ENCODE measurements at places on chromosomes 3 and 15. TPM values are rescaled to one million over a fixed set of nuclear protein-coding genes. Genes with fewer than 3 reads are reported as not detected.

Gene IL16
- 0.65 TPM for total RNA-seq

Gene TMEM207
- not detected for total RNA-seq

Gene KIF7
- 13.3 TPM for total RNA-seq

Gene PLA2G4F
- total RNA-seq, result 1.2 TPM

Gene GOLGA6D
- not detected for total RNA-seq

Gene SLC28A1
- 0.70 TPM for total RNA-seq

Gene SLCO3A1
- 50.0 TPM for total RNA-seq

Gene FAH
- 53.9 TPM for total RNA-seq

Gene KLF15
- total RNA-seq, result 0.65 TPM

Gene RETNLB
- total RNA-seq, result not detected

Gene SST
- total RNA-seq, result not detected

DNA sequence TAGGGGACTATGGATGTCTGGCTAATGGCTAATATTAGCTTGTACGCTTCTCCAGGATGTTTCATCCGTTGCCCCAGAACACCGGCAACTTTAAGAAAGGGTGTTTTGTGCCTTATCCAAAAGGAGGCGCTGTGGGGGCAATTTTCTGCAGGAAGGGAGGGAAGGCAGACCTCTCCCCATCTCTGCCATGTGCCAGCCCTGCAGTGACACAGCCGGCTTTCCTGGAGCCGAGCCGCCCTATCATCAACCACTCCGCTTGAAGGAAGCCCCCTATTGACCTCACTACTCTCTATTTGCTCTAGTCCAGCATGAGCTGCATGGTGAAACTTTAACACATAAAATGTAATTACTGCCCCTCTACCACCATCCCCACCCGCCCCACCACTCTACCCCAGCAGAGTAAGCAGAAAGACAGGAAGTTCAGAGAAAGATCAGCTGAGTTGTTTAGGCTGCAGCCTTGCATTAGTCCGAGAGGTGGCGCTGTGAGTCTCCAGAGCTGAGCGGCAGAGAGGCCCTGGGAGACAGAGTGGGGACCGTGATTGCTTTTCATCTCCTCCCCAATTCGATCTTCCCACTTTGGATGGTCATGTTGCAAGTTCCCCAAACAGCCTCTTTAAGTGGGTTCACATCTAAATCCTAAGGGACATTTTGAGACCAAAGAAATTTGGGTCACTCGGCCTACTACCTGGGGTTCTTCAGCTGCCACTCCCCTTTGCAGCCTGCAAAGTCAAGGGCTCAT lies 24.5 kb upstream of the RAD18 start:
- peak; percentile 55 for DNase-seq

GRCh38 chr3:11389386-11390268 lies 117.4 kb downstream of the ATG7 start:
- DNase-seq, result no peak

DNA sequence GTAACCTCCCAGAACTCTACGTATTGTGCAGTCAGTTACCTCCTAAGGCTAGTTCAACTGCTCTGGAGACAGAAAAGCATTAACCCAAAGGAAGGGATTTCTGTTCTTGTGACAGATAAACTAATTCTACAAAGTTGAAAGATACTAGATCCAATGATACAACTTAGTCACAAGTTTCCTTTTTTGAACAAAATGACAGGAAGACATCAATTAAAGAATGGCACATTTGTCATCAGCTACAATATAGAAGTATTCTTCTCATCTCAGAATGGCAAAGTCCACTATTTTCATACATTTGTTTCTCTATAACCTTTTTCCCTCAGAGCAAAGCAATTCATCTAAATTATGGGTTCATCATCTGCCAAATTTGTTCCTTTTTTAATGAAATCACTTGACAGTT lies 43.7 kb downstream of the ISL2 start:
- DNase-seq, result no peak

- peak; percentile 52 for DNase-seq
Observed at GRCh38 chr3:32569540-32570420, 878 bp downstream of the DYNC1LI1 start.

DNA sequence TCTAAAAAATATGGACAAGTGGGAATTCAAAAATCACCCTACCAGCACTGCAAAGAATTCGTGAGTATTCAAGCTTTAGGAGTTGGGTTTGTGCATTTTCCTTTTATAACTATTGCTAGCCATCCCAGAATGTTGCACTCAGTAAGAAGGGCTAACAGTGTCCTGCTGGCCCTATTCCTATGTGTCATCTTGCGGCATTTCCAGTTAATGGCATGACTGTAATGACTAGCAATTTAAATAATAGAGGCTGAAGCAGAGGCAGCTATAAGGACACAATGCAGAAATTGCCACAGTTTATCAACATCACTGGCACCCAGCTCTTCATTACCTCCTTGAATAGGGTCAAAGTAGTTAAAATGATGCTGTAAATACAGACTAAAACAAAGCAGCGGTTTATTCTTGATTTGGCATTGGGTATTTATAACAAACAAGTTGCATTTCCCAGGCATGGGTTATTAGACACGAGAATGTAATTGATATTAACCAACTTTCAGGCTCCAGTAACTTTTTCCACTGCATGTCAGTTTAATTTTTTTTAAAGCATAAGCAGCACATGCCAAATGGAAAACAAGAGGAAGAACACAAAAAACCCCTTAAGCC lies 177.6 kb downstream of the FHIT start:
- no peak for DNase-seq

- no peak for DNase-seq
Observed at GRCh38 chr3:8767667-8768363, 1.6 kb downstream of the OXTR start.

GRCh38 chr3:47225310-47225906 lies 57.2 kb downstream of the KIF9 start:
- DNase-seq, result no peak

GRCh38 chr3:155393316-155393715 lies 99.8 kb upstream of the STRIT1 start:
- no peak for DNase-seq

- DNase-seq, result no peak
Observed at GRCh38 chr15:32029409-32029861, 880 bp upstream of the CHRNA7 start.

DNA sequence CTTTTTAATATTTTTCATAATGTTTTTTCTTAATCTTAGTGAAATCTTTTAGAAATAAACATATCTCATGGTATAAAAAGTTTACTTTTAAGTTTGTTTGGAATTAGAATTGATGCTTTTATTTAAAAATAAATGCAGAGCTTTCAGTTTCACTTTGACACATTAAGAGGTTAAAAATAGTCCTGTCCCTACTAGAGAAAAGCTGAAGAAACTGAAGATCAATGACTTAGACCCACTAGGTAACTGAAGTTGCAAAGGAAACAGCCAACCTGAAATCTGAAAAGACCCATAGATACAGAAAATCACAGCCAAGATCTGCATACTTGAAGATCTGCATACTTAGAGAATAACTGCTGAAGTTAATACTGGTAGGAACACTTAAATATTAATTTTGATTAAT lies 237.6 kb downstream of the RAP2B start:
- no peak for DNase-seq

DNA sequence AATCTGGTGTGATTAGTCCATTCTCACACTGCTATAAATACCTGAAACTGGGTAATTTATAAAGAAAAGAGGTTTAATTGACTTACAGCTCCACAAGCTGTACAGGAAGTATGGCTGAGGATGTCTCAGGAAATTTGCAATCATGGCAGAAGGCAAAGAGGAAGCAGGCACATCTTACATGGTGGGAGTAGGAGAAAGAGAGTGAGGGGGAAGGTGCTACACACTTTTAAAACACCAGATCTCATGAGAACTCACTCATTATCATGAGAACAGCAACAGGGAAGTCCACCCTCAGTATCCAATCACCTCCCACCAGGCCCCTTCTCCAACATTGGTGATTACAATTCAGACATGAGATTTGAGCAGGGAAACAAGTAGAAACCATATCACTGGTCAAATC lies 24.0 kb upstream of the ACP3 start:
- no peak for DNase-seq

DNA sequence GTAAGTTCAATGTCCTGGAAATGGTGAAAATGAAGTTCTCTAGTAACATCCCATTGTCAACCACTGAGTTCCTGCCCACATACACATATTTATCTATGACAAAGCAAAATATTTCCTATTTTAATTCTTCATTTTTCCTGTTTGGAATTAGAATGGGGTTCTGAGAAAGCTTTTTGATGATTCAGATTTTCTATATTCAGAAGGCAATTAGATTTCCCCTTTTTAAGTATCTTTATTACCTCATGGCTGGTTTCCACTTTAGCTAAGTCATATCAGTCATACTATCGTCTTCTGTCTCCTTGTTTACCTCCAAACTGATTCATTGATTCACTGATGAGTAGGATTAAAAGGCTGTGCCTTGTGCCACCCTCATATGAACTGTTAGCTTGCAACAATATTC lies 17.9 kb downstream of the ETFA start:
- no peak for DNase-seq

GRCh38 chr15:40100947-40101905 lies 7.5 kb downstream of the BMF start:
- DNase-seq, result peak; percentile 38

DNA sequence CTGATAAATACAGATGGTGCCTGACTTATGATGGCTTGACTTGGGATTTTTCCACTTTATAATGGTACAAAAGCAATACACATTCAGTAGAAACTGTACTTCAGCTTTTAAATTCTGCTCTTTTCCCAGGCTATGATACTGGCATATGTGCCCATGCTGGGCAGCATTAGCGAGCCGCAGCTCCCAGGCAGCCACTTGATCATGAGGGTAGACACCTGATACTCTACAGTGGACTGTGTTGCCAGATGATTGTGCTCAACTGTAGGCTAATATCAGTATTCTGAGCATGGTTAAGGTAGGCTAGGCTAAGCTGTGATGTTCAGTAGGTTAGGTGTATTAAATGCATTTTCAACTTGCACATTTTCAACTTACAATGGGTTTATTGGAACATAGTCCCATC lies 17.7 kb upstream of the FEM1B start:
- DNase-seq, result no peak

GRCh38 chr3:43752905-43753304 lies 62.2 kb downstream of the ABHD5 start:
- DNase-seq, result no peak

DNA sequence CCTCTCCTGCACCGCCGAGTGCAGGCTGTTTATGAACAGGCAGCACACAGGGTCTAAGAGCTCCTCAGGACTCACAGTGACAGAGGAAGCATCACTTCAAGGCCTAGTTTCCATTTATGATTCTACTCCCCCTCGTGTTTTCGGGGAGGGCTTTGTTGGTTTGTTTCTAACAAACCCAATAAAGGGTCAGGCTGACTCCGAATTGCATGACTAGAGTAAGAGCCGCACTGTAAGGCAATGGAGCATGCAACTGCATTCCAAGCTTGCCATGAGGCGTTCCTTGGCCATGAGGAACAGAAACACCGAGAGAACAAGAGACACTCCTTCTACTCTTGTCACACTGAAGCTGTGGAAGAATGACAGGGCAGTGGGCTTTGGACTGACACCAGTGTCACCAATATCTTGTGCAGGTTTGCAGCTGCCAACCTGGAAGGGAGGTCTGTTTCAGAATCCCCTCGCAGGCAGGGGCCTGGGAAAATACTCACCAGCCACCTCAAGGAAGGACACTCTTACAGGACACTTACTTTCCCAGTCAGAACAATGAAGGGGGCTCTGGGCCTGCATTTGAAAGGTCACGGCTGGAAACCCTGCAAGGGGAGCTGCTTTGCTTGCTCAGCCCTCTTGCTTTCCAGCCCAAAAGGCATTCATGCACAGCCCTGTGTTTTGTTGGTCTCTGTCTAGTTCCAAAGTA lies 96.8 kb downstream of the ADAMTS17 start:
- no peak for DNase-seq

- no peak for DNase-seq
Observed at GRCh38 chr3:11661827-11662226, 18.1 kb upstream of the VGLL4 start.

DNA sequence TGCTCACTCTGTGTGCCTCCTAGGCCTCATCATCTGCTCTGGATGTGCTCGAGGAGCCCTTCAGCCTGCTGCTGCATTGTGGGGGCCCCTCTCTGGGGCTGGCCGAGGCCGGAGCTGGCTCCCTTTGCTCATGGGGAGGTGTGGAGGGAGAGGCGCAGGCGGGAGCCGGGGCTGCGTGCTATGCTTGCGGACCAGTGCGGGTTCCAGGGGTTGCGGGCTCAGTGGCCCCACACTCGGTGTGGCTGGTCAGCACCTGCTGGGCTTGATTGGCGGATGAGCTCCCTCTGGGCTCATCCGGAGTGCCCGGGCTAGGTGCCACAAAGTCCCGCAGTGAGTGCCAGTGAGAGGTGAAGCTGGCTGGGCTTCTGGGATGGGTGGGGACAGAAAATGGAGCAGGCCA lies 264.2 kb downstream of the SI start:
- no peak for DNase-seq

DNA sequence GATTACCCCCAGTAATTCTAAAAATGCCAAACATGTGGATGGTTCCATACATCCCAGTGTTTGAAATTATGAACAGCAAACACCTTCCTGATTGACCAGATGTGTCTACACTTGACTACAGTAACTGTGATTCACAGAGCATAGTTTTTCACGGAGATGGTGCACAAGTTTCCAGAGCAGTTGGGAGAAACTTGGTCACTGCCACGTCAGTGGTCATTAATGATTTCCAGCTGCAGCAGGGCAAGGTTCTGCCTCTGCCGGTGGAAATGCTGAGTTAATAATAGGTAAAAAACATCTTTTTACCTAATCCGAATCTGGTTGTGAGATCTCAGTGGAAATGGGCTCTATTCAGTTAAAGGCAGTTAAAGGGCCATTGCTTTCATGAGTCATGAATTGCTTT lies 154.1 kb upstream of the FEZF2 start:
- no peak for DNase-seq

GRCh38 chr3:61031503-61031902 lies 219.7 kb downstream of the FHIT start:
- DNase-seq, result no peak

DNA sequence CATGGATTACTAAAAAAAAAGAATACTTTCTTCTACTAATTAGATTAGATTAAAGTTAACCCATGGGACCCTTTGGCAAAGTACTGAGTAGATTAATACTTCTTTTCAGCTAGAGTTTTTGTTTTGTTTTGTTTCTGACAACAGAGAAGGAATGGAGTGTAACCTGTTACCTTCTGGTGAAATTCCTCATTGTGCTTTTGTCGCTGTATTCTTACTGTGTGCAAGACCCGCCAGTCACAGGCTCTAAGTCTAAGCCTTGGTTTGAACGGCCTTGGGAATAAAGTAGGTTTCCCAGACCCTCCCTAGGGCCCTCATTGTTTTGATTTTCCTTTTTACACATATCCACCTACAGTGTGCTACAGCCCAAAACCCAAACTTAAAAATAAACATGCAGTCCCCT lies 171.1 kb upstream of the IL12A start:
- no peak for DNase-seq

DNA sequence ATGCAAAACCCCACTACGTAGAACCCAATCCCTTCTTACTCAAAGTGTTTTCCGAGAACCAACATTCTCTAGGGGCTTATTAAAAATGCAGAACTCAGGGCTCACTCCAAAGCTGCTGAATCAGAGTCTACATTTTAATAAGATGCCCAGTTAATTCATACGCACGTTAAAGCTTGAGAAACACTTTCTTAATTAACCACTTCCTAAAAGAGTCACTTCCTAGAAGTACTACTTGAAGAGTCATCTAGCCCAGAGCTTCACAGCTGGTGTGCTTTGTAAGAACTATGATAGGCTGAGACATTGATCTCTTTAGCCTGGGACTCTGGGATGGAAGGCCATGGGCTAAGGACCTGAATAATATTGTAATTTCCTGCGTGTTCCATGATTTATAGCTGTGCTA lies 9.0 kb downstream of the COL6A5 start:
- DNase-seq, result no peak

- no peak for DNase-seq
Observed at GRCh38 chr3:72571638-72572114, 276.6 kb downstream of the SHQ1 start.
